ENCODE measurements at places on chromosomes 12 and 14. TPM values are rescaled to one million over a fixed set of nuclear protein-coding genes. Genes with fewer than 3 reads are reported as not detected.

The E2F7 gene
- total RNA-seq = 10.4 TPM

The SYNE2 gene
- total RNA-seq = 15.8 TPM

The KLRC2 gene
- total RNA-seq = not detected

The MYF5 gene
- total RNA-seq = not detected

DNA sequence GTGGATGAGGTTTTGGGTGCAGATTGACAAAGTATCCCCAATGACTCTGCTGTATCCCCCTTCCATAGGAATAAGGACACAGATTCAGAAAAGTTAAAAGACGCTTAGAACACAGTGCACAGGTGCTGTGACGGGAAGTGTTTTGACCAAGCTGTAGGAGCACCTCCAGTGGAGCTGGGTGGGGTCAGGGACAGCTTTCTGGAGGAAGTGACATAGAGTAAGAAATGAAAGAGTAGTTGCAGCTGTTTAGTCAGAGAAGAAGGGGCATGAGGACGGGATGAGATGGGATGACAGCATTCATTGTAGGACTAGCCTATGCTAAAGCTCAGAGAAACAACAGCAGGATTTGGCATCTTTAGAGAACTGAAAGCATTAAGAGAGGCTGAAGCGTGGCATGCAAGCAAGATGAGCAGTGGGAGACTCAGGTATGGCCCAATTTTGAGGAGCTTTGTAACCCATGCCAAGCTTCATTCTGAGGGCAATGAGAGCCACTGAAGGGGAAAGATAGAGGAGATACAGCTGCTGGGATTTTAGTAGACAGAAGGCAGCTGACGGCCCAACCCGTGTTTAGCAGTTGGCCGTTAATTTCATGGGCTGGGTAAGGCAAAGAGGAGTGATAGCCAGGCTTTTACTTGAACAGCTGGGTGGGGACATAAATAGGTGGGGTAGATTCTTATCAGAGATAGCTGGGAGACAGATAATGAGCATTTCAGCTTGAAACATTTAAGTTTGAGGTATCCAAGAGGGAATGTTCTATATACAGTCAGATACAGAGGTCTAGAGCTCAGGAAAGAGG lies 131.8 kb upstream of the KRAS start:
- no peak for DNase-seq

GRCh38 chr12:12474931-12475795 lies 87.5 kb downstream of the DUSP16 start:
- DNase-seq = no peak

- DNase-seq = no peak
Measured at GRCh38 chr12:102977945-102978706, 20.7 kb downstream of the ASCL1 start.

DNA sequence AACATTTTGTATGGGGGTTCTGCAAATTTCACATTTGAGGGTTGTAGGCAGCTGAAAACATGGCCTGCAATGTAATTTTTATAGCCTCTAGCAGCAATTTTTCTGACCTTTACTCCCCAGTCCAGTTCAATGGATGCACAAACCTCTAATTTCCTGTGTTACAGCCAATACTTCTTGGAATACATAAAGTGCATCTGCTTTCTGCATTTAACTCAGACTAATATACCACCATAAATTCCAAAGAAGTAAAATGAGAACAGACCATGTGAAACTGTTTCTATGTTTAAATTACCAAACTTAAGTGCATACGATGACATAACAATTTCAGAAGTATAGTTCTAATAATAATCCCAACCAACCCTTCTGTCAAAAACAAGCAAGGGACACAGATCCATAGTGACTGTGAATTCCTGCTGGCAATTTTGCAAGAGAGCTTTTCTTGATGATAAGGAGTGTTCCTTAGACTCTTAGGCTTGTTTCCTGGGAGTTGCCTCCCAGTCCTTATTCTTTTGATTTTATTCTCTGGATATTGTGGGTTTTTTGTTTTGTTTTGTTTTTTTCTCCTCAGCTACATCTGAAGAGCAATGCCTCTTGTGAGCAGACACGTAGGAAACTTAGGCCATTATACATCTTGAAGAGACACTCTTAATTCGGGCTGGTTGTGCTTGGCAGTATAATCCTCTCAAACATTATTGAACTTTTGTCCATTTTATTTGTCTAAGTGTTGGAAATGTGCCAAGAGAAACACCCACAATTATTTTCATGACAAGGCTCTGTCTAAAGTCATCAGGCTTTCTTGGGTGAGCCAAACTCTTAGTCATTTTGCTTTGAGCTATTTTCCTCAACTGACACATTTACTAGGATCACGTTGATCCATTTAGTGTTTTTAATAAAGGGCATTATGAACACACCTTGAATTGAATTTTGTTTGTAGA lies 51.3 kb upstream of the RERGL start:
- no peak for DNase-seq

DNA sequence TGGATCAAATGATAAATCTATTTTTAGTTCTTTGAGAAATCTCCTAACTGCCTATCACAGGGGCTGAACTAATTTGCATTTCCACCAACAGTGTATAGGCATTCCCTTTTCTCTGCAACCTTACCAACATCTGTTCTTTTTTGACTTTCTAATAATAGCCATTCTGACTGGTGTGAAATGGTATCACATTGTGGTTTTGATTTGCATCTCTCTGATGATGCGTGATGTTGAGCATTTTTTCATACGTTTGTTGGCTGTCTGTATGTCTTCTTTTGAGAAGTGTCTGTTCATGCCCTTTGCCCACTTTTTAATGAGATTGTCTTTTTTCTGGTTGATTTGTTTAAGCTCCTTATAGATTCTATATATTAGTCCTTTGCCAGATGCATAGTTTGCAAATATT lies 67.1 kb downstream of the IFNG-AS1 start:
- no peak for DNase-seq

GRCh38 chr12:91059211-91059610 lies 1.4 kb upstream of the KERA start:
- DNase-seq = no peak

- no peak for DNase-seq
Measured at GRCh38 chr12:90229407-90230170, 521.0 kb upstream of the ATP2B1 start.

- peak; percentile 80 for DNase-seq
Measured at GRCh38 chr12:50597200-50598195, 92.7 kb downstream of the DIP2B start.
